ENCODE measurements at places on chromosomes 12 and 14. TPM values are rescaled to one million over a fixed set of nuclear protein-coding genes. Genes with fewer than 3 reads are reported as not detected.

DNA sequence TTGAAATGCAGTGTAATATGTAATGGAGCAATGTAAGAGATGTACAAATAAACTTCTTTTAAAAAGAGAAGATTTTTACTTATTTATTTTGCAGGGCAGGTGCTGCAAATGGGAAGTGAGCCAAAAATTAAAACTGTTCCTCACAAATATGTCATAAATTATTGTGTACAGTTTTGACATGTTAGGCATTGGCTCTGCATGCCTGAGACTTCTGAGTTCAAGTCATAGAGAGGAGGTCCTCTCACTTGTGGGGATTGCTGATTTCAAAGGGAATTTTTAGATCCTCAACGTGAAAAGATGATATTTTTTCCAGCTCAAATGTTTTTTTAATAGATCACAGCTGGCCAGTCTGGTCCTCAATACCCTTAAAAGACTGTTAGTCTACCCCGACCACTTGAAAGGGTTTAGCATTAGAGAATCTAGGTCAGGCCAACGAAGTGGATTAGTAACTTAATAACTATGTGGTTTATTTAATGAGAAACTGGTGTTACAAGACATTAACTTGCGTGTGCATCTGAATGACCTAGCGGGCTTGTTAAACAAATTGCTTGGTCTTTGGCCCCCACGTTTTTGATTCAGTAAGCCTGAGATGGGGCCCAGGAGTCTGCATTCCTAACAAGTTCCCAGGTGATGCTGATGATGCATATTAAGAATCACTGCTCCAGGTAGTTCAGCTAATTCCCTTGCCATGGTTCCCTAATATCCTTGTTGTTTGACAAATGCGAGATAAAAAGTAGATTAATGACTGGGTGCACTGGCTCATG lies 30.9 kb upstream of the WDR89 start:
- no peak for DNase-seq

The FAM90A1 gene
- total RNA-seq = not detected

- no peak for DNase-seq
These were observed 117.2 kb upstream of the DIO3 start for GRCh38 chr14:101444116-101444515.

The CLEC2A gene
- not detected for total RNA-seq

DNA sequence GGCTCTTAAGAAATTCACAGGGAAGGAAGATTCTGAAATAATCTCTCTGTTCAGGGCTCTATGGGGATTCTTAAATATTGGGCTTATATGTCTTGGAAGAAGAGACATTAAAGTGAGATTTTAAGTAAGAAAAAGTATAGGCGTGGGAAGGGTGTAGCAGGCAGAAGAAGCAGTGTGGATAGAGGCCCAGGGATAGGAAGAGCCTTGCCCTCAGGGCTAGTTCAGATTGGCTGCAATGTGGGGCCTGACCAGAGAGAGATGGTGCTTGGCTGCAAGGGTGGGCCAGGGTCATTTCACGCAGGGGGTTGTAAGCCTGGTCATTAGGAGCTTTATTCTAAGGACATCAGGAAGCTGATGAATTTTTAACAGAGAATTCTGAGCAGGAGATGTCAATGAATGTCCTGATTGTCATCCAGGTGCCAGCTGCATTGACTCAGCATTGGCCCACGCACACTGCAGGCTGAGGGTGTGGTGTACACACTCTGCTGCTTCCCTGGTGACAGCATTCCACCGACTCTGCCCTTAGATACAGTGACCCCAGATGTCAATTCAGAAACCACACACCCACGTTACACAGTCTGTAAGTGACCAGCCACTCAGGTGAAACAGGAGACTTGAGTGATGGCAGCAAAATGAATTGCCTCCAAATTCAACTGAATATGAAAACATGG lies 582.5 kb downstream of the NRXN3 start:
- DNase-seq = no peak

DNA sequence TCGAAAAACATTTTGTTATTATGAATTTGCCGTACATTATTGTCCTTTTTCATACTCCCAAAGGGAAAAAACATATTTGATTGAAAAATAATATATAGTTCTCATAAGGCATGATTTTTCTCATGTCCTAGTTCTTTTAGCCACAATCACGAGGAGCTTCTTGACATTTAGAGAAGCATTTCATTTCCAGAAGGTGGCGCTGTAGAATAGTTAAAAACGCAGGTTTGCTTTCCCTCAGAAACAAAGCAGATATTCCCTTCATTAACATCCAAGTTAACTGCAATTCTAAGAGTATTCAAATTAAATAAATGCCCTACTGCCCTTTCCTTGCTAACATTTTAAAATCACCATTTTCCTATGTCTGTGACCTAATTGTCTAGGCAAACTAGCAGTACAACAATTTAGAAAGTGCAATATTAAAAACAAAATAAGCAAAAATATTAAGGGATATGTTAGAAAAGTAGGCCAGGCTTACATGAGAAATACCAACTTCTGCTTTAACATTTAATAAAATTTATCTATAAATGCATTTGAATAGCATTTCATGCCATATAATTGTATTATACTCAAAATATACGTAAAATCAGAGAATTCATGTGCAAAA lies 10.9 kb upstream of the PIK3C2G start:
- DNase-seq = peak; percentile 61

- no peak for DNase-seq
These were observed 152.7 kb downstream of the GXYLT1 start for GRCh38 chr12:41992022-41992421.

The B4GALNT3 gene
- 2.3 TPM for total RNA-seq

GRCh38 chr12:15788233-15789219 lies 662 bp downstream of the EPS8 start:
- DNase-seq = peak; percentile 62

GRCh38 chr12:16833376-16834015 lies 227.5 kb upstream of the LMO3 start:
- DNase-seq = no peak

The WNT1 gene
- not detected for total RNA-seq

DNA sequence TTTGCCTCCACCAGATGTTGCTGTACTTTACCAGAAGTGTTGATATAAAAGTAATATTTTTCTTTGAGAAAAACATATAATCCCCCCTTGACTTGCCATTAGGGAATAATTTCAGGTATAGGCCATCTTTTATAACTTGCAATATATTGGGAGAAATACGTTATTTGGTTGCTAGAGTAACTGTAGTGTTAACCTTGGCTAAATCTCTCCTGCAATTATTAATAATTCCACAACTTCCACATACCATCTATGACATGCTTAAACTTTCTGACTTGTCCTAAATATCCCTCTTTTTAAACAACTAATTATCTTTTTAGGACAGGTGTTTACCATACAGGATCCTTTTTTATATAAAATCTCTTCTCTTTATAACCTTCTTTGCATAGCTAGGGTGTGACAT lies 1048.2 kb downstream of the SLC16A7 start:
- no peak for DNase-seq

DNA sequence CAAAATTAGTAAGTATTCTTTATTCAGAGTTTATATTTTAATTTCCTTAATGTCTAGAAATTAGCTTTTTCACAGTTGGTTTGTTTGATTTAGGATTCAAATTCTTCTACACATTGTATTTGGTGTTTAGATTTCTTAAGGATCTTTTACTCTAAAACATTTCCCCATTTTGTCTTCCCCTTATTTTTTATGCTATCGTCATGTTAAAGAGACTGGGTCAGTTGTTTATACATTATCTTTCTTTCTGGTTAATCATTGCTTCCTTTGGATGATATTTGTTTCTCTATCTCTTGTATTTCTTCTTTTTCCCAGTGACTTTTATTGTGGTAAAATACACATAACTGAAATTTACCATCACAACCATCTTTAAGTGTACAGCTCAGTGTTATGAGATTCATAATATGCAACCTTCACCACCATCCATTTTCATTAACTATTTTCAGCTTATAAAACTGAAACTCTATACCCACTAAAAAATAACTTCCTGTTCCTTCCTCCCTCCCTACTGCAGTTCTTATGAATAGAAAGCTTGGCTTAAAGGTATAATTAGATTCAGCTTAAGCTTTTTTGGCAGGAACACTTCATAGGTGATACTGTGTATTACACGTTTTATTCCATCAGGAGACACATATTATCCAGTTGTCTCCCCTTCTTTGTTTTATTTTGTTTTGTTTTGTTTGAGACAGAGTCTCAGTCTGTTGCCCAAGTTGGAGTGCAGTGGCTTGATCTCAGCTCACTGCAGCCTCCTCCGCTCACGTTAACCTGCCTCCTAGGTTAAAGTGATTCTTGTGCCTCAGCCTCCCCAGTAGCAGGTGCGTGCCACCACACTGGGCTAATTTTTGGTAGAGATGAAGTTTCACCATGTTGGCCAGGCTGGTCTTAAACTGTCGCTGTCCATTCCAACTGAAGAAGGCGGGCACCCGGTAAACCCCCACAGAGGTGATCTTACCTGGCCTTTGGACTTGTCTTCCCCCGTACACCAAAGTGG lies 45.0 kb downstream of the NOPCHAP1 start:
- no peak for DNase-seq

GRCh38 chr14:81903477-81903876 lies 369.8 kb upstream of the SEL1L start:
- no peak for DNase-seq

GRCh38 chr12:62866451-62867082 lies 68.4 kb downstream of the PPM1H start:
- no peak for DNase-seq

DNA sequence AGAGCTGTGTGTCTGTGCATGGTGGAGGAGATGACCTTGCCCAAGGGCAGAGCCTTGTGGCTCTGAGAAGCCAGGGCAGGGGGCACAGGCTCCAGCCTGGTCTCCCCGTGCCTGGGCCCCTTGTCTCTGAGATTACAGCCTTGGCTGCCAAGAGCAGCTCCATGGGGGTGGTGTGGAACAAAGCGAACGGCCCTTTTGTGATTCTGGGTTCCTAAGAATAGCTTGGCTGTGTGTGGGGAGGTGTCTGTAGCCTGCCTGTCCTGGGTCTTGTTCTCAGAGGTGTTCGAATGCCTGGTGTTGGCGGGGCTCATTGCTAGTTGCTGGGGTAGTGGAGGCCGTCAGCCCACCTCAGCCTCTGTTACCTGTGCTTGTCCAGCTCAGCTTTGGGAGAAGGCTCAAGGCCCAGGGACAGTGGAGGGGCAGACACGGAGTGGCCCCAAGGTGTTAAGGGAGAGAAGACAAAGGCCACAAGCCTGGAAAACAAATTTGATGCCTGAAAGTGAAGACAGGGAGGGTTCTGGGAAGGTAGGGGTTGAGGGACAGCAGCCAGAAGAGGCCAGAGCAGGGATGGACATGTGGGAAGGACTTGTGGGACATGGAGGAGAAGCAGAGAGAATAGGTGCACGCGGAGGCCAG lies 7.4 kb upstream of the MYH7 start:
- DNase-seq = no peak

Data from G401 (cell line).